KG1 (cell line): ENCODE measurements at places on chromosomes 7 and 10.
A peak's percentile ranks its signal among the peaks of the same experiment; 100 is the strongest.

DNA sequence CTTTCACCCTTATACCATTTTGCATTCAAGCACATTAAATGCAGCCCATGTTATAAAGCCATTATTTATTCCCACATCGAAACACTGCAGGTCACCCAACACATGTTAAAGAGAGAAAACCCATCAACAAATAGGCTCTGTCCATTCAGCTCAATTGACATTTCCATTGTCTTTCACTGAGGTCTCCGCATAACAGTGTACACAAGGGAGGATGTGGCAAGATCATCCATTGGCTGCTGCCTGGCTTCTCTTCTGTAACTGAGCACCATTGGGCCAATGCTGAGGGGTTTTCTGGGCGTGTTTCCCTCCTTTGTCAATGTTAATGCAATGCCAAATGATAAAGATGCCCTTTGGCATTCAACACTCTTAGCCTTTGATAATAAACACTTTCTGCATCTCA lies 278.1 kb upstream of the SP4 start:
- no peak for DNase-seq

DNA sequence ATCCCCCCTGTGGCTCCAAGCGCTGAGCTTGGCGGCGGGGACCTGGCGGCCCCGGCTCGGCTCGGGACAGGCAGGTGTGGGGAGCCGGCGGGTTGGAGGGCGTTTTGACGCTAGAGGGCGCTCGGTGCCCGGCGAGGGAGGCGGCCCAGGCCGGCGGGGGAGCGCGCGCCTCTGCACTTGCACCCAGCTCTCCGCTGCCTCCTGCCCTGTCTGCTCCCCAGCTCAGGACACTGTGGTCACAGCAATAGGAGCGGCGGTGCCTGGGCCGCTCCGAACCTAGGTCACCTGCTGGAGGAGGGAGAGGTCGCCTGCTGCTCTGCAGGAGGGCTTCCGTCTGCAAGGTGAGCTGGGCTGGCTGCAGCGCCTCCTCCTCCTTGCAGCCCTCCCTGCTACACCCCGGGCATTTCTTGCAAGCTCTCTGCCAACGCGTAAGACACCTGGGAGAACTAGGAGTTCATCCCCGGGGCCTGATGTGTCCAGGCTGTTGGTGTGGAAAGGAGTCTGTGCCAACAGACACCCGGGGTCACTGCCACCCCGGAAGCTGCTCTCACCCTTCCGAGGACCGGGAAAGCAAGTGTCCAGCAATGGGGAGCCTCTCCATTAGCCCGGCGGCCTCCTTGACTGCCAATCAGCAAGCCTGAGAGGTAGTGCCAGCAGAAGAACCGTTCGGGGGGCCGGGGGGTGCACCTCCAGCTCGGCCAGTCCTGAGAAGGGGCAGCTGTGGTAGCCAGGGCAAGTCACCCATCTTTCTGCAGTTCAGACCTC lies 620.4 kb downstream of the GALNT17 start:
- DNase-seq = peak; percentile 55

GRCh38 chr10:103837370-103838069 lies 17.9 kb downstream of the SH3PXD2A start:
- DNase-seq = no peak

DNA sequence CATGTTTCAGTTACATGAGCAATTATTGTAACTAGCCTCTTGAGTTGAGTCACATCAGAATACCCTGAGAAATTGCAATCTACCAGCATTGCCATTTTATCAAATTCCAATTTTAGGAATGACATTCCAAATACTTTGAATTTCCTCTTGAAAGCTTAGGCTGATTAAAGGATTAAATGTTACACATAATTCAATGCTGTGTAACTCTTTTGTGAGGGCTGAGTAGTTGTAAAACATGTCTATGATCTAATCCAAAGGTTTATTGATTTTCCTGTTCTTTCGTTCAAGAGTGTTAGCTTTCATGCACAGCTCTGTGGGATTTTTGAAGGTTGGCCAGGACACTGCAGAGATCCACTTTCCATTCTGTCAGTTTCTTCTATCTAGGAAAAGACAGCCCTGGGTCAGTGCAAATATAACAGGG lies 193.1 kb downstream of the SORCS1 start:
- DNase-seq = no peak

- no peak for DNase-seq
These were observed 189.5 kb downstream of the CXCL12 start for GRCh38 chr10:44195112-44196007.

- no peak for DNase-seq
These were observed 125.1 kb downstream of the PLXNA4 start for GRCh38 chr7:132451161-132451560.

GRCh38 chr10:121113385-121113696 lies 262.2 kb downstream of the WDR11 start:
- no peak for DNase-seq

DNA sequence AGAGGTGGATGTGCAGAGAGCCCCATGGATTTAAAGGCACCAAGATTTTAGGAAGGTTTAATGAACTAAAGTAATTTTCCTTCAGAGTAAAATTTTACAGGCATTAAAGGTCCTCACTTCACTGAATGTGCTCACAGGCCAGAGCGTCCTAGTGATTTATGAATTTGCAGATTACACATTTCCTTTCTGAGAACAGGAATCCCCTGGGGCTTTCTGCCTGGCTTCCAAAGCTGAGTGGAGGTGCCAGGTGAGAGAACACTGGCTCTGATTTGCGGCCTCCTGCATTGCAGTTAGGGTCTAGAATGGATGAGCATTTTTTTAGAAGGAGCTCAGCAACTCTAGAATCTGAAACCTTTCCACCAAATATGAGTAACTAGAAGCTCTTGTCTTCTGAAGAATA lies 194.3 kb downstream of the SORCS3 start:
- no peak for DNase-seq

- DNase-seq = no peak
These were observed 24.0 kb downstream of the GSTO2 start for GRCh38 chr10:104293011-104293410.

DNA sequence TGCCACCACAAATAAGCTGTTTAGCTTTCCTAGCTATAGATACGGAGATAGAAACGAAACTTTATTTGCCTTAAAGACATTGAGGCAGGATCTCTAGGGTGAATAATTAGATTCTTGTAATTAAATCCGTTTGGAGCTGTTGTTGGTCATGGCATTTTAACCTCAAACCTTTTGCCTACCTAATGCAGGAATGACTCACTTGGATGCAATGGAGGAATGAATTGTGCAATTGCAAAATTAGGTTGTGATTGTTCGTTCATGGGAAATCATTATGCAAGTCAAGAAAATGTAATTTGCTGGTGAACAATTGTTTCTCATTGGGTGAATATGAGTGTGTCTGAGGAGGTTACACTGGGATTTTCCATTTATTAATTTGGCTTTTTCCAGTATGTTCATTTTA lies 703.5 kb downstream of the GATA3 start:
- no peak for DNase-seq

- DNase-seq = no peak
These were observed 33.9 kb downstream of the ENTPD1 start for GRCh38 chr10:95789902-95790301.

DNA sequence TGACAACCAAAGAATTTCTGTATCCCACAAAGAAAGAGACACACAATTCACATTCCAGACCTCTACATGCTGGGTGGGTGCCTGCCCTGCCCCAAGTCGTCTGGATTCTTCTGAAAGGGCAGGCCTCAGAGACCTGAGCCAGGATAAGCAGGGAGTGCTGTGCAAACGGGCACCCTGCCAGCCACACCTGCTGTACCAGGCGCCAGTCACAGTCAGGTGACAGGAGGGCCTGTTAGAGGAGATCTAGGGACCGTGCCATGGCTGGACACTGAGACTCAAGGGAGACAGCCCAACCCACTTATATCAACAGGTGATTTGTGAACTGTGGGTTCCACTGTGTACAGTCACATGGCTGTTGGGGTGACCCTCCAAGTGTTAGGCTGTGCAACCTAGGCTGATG lies 103.1 kb upstream of the AFAP1L2 start:
- no peak for DNase-seq

DNA sequence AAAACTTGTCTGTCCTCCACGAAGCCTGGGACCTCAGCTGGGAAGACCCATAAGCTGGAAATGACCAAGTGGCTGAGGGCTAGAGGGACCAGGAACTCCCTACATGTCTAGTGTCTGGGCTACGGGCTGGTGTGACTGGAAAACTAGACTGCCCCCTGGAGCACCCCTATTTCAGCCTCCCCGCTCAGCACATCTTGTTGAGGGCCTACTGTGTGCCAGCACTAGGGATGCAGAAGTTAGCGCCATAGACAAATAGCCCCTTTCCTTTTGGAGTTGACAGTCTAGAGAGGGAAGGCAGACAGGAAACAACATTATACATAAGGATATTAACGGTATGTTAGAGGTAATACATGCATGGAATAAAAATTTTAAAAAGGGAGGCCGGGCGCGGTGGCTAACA lies 74.5 kb downstream of the TEX36 start:
- no peak for DNase-seq

GRCh38 chr7:155456738-155457543 lies 988 bp upstream of the EN2 start:
- DNase-seq = no peak

GRCh38 chr10:83427101-83427500 lies 712.2 kb upstream of the GHITM start:
- DNase-seq = no peak

DNA sequence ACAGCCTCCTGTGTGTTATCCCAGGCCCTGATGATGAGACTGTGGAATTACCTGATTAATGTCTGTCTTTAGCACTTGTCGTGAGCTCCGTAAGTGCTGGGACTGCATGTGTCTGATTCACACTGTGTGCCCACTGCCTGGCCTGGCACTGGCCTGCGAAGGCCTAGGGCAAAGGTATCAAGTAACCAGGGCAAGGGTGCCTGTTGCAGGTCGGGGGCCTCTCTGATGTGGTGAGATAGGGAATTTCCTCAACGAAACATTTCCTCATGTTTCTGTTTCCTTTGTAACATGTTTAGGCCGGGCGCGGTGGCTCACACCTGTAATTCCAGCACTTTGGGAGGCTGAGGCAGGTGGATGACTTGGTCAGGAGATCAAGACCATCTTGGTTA lies 50.4 kb downstream of the LHPP start:
- DNase-seq = no peak
